ENCODE measurements at places on chromosomes 6 and 20. TPM values are rescaled to one million over a fixed set of nuclear protein-coding genes. Genes with fewer than 3 reads are reported as not detected.

- no peak for DNase-seq
These were observed 282.7 kb downstream of the PLCB1 start for GRCh38 chr20:8414586-8415274.

- no peak for DNase-seq
These were observed 16.7 kb downstream of the CBFA2T2 start for GRCh38 chr20:33506576-33506975.

DNA sequence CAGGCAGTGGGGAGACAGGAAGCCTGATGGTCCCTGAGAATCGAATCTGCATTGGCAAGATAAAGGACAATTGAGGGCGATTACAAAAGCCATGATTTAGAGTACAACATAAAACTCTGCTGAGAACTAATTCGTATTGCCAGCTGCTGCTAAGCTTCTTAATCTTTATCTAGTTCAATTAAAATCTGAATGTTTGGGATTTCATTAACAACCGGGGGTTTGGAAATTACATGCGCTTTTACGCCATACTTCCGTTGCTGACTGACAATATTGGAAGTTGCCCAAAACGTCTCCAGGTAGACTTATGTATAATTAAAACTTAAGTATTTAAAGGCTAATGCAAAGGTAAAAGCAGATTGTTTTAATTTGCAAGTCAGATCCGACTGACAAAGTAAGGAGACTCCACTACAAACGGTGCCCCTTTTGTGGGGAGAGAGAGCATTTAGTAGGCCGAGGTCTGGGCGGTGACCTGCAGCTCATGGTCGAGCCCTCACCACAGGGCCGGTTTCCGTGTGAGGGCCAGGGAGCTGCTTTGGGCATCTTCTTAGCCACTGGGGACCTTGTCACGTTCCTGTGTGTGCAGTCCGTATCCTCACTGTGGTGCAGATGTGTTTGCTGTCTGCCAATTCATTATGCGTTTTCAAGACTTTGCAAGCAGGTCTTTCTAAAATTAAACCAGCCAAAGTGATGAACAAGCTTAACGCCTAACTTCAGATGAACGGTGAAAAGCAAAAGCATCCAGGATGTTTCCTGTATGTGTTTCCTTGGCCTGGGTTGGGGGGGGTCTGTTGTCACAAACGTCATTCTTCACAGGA lies 49.9 kb downstream of the CDH4 start:
- DNase-seq, result no peak

C20orf144 gene
- total RNA-seq, result 0.06 TPM

CST5 gene
- not detected for total RNA-seq

DNA sequence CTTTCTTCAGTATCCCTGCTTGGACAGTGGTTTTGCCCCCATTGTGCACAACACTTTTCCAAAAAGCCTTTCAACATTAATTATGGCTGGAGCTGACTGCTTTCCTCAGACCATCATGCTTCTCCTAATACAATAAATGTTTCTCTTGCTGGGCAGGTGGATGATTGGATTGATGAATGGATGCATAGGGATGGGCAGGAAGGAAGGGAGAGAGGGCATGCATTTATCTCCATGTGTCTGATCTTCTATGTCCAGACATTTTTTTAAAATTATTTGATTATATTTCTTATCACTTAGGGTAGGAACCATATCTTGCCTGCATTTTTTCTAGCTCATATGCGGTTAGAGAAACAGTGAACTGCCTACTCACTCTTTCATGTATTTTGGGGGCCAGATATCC lies 218.5 kb downstream of the PRL start:
- no peak for DNase-seq

MYLK4 gene
- 0.26 TPM for total RNA-seq

GRCh38 chr20:56516631-56517030 lies 7.9 kb upstream of the FAM209A start:
- DNase-seq, result no peak

GRCh38 chr20:41111578-41111951 lies 25.8 kb upstream of the PLCG1 start:
- no peak for DNase-seq

MTCH1 gene
- 234 TPM for total RNA-seq

CD83 gene
- 0.57 TPM for total RNA-seq

GRCh38 chr6:57247603-57248002 lies 25.5 kb upstream of the RAB23 start:
- DNase-seq, result no peak

DNA sequence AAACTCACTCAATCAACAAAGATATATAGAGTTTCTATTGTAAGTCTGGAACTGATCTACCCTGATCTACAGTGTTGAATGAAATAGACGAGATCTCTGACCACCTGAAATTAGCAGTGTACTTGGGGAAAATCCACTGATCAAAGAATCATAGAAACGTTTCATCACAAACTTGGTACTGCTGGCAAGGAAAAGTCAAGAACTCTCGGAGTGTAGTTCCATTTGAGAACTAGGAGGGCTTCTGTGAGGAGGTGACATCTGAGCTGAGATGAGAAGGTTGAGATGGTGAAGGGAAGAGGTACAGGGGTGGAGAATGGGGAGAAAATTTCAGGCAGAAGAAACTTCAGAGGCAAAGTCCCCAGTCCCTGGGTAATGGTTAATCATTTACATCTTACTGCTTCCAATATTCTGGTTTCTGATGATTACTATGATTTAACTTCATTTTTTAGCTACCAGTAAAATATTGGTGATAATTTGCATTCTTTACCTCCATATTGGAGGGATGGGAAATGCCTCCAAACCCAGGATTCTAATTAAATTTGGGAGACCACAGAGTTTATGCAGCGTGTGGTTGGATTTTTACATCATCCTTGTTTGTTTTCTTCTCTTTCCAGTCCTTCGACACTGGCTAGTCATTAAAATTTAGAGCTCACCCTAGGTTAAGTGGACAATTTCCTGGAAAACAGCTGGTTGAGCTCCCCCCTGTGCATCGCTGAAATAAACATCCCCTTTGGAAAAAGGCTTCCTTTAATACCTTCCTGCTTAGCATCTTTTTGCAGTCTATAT lies 191.9 kb downstream of the BCAS1 start:
- peak; percentile 35 for DNase-seq

GRCh38 chr20:38200646-38201045 lies 35.6 kb upstream of the TGM2 start:
- no peak for DNase-seq

PSORS1C2 gene
- total RNA-seq, result not detected

SSR1 gene
- total RNA-seq, result 109 TPM

MYO6 gene
- total RNA-seq, result 7.3 TPM

RPN2 gene
- 273 TPM for total RNA-seq

DNA sequence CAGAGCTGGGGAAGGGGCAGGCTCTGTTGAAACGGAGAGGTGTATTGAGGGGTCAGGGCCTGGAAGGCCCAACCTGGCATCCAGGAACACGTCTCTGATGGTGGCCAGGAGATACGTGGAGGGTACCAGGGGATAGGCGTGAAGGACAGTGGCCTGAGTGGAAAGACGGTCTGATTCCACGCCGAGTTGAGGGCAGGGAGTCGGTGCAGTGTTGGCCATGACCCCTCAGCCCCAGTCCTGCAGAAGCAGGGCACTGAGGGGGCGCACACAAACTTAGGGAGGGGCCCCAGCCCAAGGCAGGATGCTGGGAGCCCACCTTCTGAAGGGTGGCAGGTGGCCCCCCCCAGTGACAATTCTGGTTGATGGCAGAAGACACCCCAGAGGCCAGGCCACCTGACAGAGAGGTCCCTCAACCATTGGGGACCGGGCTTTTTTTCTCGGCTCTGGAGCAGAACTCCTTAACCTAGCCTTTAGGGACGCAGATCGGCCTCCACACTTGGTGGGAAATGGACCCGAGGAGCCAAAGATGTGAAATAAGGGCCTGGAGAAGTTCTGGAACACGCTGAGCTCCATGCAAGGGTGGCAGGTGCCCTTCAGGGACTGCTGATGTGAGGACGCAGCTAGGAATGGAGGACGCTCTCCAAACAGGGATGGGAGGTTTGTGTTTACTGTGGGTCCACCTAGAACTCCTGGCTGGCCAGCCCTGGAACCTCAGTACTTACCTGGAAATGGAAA lies 91.0 kb downstream of the TMEM242 start:
- no peak for DNase-seq

B3GALT4 gene
- 0.19 TPM for total RNA-seq

DNA sequence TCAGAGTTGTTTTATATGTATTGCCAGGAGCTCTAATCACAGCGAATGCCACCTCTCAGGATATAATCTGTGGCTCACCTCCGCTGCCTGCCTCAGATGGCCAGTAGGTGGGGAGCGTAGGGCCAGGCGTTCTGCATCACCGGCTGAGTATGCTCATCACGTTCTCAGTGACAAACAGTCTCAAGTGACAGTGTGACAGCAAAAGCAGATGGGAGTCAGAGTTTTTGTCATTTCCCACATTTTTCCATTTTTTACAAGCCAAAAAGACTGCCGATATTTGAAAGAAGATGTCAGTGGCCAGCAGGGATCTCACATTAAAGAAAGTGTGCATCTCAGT lies 208.7 kb downstream of the ALDH8A1 start:
- DNase-seq, result no peak

DNA sequence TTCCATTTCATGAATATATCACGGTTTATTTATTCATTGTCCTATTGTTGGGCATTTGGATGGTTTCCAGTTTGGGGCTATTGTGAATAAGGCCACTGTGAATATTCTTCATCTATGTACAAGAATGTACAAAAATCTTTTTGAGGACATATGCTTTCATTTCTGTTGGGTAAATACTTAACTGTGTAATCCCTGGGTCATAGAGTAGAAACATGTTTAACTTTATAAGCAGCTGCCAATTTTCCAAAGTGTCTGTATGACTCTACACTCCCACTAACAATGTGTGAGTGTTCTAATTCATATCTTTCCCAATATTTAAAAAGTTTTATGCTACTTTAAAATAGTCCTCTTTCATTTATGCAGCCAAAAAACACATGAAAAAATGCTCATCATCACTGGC lies 98.6 kb downstream of the UST start:
- no peak for DNase-seq

GRCh38 chr6:37799263-37799644 lies 20.3 kb upstream of the ZFAND3 start:
- DNase-seq, result no peak

FNDC11 gene
- 0.13 TPM for total RNA-seq

DNA sequence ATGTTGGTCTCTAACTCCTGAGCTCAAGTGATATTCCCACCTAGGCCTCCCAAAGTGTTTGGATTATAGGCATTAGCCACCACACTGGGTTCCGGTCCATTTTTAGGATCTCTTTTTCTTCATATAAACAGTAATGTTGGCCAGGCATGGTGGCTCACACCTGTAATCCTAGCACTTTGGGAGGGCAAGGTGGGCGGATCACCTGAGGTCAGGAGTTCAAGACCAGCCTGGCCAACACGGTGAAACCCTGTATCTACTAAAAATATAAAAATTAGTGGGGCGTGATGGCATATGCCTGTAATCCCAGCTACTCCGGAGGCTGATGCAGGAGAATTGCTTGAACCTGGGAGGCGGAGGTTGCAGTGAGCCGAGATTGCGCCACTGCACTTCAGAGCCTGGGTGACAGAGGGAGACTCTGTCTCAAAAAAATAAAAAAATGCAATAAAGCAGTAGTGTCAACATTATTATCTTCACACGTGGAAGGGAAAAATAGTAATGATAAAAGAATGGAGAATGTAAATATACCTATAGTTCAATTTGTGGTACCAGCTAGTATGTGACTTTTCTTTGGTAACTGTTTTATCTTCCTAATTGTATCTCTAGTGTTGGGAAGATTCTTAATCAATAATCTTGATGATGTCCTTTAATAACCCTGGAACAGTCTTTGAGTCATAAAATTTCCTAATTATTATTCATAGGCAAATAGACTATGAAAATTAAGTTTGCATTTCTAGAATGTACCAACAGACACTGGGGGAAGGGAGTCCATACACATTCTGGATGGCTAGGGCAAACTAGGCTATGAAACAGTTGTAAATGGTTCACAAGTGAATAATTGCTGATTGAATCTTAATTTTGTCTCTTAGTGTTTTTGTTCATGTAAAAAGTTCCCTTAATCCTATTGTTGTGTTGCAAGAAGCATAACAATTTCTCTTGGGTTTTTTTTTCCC lies 3.6 kb downstream of the PARD6B start:
- DNase-seq, result no peak

SLC22A7 gene
- not detected for total RNA-seq

LPA gene
- not detected for total RNA-seq

Data from LHCN-M2 (cell line).